ENCODE measurements at places on chromosomes 13 and 19.

DNA sequence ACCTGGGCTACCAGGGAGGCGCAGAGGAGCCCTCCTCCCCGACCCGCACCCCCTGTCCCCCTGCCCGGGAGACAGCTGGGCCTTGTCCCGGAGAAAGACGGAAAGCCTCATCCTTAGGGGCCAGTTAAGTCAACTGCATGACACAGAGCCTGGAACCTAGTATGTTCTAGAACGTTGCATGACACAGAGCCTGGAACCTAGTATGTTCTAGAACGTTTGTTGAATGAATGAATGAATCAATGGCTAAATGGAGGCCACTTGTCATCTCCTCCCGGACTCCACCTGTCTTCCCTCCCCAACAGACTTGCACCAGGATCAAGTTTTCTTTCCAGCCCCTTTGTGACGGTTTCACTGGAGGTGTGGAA, 706 bp downstream of the SERP2 start:
- DNase-seq, result no peak

- DNase-seq, result no peak
These were observed 42.6 kb upstream of the TPM4 start for GRCh38 chr19:16033721-16034120.

- peak; percentile 81 for DNase-seq
These were observed 3.4 kb downstream of the EVI5L start for GRCh38 chr19:7833225-7834099.

DNA sequence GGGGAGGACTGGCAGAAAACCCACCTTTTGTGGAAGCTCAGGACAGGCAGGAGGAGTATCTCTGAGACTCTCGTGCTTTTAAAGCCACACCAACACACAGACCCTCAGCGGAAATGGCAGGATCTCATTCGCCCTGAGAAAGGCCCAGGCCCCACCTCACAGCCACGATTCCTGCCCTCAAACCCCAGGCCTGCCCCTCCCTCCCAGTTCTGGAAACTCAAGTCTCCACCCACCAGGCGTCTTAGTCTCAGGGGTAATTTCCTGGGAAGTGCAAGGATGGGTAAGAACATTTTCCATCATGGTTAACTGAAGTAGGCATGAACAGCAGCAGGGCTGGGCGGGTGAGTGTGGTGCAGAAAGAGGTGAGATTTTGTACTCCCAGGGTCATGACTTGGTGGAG, 8.0 kb upstream of the PDE4C start:
- DNase-seq, result no peak

GRCh38 chr13:109704771-109705635, 81.4 kb downstream of the IRS2 start:
- DNase-seq, result peak; percentile 17

- DNase-seq, result no peak
These were observed 108.8 kb downstream of the KCTD15 start for GRCh38 chr19:33905473-33905936.

DNA sequence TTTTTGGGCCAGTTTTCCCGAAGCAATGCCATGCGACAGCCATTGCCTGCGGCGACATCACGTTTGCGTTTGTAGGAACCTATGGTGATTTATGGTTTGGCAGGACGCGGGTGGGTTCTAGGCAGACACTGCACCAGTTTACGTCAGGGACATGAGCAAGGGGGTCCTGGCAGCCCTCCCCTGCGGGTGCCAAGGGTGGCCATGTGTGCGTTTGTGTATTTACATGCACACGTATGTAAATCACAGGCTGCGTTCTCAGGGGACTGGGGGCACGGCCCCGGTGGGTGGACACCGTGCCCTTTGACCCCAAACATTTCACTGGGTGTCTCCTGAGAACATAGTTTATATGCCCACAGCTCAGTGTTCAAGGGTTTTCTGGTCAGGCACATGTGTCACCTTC, 9.4 kb upstream of the TMPRSS9 start:
- no peak for DNase-seq

- peak; percentile 82 for DNase-seq
These were observed 7.1 kb downstream of the LIPE start for GRCh38 chr19:42420055-42420544.

DNA sequence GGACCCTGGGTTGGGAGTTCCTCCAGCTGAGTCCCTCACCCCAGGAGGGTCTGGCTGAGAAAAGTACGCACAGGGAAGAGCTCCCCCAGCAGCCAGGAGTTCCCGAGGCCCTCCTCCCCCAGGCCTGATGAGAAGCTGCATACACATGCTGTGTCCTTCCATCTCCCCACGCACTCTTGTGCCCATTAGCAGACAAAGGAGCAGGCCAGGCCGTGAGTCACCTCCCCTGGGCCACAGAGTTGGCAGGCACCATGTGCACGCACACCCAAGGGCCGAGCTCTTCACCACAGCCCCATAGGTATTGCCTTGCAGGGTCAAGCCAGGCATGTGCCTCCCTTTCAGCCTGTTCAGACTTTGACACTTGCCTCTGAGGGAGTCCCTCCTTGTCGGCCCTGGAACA, 17.5 kb downstream of the MAU2 start:
- no peak for DNase-seq

GRCh38 chr13:94174009-94174408, 305.5 kb downstream of the DCT start:
- DNase-seq, result no peak

DNA sequence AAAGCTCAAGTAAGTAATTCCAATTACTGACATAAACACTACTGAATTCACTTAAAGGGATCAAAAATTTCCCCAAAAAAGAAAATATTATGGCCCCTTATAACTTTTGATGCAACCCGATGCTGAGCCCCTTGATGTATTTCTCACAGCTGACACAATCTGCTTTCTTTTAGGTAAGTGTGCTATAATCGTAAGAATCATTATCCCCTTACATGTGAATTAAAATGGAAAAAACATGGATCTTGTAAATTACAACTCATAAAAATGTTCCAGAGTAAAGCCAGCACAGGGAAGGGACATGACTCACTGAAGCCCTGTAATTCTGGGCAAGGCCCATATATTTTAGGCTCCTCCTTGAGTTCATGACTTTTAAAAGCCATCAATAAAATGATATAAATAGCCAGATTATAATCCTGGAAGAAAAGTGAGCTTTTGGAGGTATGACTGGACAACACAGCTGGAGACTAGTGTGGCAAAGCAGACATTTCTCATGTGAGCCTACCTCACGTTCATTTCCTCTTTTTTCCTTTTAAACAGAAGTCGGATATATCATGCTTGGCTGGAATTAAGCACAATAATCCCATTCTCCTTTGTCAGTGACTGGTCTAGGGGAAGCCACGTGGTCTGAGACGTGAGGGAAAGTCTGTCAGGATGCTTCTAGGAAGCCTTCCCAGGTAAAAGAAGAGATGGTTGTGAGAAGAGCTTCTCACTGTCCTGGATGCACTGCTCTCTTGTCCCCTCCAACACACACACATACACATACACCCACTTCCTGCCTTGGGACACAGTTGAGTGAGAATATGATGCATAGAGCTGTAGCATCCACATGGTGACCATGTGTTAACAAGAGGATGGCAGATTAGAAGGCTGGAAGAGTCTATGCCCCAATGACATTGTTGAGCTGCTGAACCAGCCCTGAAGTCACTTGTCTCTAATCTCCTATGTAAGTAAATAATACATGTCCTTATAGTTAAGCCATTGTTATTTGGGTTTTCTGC, 165.4 kb downstream of the RGCC start:
- no peak for DNase-seq

DNA sequence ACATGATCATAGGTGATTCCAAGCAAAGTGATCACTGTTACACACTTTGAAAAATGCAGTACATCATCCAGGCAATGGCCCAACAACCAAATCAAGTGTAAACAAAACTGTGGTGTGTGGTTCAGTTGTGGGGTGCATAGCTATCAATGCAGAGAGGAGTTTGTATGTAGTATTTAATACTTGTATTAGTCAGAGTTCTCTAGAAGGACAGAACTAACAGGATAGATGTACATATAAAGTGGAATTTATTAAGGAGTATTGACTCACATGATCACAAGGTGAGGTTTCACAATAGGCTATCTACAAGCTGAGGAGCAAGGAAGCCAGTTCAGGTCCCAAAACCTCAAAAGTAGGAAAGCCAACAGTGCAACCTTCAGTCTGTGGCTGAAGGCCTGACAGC, 249.3 kb upstream of the HTR2A start:
- DNase-seq, result no peak

- peak; percentile 21 for DNase-seq
These were observed 51.1 kb downstream of the TNFRSF19 start for GRCh38 chr13:23621316-23621645.

DNA sequence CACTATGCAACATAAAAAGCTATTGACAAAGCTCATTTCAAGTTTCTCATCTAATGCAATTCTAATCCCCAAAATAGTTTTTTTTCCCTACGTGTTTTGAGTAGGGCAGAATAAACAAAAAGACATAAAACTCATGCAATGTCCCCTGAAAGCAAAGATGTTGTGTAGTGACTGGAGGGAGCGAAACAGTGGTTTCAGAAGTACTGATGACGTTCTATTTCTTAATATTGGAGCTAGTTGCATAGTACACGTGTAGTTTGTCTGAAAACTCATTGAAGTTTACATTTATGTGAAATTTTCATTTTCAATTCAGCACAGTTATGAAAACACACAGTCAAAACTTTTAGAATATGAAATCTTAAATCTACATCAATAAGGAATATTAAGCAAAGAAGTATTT, 31.6 kb downstream of the USP12 start:
- no peak for DNase-seq

- DNase-seq, result no peak
These were observed 50.0 kb upstream of the DOCK9 start for GRCh38 chr13:99027661-99028425.

- DNase-seq, result peak; percentile 20
These were observed 199.7 kb upstream of the TSHZ3 start for GRCh38 chr19:31548941-31549340.

- peak; percentile 72 for DNase-seq
These were observed 53.7 kb upstream of the TRPC4 start for GRCh38 chr13:37923236-37923635.

DNA sequence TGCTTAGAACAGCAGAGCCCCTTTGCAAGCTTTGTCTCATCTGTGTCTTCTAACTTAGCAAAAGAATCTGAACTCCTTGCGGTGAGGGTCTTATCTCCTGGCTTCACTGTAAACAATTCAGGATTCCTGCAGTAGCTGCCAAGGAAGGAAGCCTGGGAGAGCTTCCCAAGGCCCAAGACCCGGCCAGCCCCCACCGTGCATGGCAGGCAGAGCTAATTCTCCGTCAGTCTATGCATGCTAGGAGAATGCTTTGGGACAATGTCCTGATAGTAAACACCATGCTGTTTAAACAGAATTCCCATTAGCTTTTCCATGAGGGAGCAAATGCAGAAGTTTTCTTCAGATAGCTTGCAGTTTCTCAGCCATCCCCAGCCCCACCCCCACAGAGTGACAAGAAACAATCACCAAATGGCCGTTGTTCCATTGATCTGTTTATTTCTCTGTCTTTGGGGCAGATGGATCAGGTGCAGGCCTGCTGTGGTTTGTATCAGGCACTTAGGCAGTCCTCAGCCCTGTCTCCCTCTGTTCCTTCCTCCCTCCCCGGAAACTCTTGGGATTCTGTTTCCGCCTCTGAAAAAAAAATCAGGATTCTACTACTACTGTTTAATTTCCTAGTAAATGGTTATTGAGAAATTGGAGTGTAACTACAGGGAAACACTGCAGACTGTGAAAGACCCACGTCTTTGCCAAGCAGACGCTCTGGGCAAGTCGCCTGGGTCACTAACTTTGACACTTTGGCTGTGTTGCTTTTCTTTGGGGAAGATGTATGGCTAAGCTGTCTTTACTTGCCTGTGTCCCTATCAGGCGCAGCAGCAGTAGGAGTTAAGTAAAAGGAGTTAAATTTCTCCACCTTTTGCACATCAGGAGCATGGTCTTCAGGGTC, 40.7 kb upstream of the SPATA13 start:
- DNase-seq, result no peak

DNA sequence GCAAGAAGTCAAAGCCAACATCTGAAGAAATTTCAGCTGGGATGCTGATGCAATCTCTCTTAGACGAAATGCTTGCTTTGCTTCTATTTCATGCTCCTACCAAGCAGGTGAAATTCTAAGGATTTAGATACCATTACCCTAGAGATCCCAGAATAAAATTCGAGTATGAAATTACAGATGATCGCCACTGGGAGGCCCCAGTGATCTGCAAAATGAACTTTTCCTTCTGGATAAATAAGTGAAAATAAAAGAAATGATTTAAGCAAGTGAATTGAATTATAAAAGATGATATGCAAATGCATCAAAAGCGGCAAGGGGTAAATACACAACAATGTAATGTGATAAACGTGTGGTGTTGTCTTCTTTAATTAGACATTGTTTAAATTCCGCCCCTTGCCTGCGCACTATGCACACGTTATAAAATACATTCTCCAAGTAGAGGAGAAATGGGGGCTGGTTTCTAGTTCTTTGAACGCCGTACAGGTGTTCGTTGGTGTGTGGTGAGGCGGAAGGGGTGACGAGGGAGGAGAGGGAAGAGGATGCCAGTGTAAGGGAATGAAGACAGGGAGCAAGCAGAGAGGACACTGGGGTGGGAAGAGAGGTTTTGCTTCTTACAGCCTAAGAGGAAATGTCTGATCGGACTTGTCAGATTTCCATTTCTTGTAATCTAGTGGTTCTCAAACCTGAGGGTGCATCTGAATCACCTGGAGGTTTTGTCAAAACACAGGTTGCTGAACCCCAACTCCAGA, 58.0 kb downstream of the ERCC5 start:
- peak; percentile 16 for DNase-seq

GRCh38 chr19:23409392-23410048, 14.2 kb upstream of the ZNF91 start:
- DNase-seq, result no peak

- DNase-seq, result no peak
These were observed 127.5 kb downstream of the KLF12 start for GRCh38 chr13:74006666-74007065.

GRCh38 chr13:94967183-94968039, 255.1 kb upstream of the SOX21 start:
- peak; percentile 11 for DNase-seq

DNA sequence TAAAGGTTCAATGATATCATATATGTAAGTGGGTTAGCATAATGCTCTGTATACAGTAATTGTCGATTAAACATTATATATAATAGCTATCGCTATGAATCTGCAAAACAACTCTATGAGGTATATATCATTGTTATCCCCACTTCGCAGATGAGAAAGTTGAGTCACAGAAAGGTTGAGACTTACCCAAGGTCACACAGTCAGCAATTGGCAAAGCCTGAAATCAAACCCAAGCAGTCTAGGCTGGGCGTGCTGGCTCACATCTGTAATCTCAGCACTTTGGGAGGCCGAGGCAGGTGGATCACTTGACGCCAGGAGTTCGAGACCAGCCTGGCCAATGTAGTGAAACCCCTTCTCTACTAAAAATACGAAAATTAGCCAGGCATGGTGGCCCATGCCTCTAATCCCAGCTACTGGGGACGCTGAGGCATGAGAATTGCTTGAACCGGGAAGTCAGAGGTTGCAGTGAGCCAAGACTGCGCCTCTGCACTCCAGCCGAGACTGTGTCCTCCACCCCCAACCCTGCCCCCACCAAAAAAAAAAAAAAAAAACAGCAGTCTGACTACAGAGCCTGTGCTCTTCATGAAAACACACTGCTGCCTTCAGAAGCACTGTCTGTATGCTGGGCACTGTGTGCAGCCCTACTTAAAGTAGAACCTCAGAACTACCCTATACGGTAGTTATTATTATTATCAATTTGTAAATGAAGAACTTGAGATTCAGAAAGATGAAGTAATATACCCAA, 1.3 kb downstream of the HSPBP1 start:
- no peak for DNase-seq
